ENCODE measurements at places on chromosomes 5 and 9.

- no peak for DNase-seq
Measured at GRCh38 chr5:36599986-36600779, 6.2 kb upstream of the SLC1A3 start.

DNA sequence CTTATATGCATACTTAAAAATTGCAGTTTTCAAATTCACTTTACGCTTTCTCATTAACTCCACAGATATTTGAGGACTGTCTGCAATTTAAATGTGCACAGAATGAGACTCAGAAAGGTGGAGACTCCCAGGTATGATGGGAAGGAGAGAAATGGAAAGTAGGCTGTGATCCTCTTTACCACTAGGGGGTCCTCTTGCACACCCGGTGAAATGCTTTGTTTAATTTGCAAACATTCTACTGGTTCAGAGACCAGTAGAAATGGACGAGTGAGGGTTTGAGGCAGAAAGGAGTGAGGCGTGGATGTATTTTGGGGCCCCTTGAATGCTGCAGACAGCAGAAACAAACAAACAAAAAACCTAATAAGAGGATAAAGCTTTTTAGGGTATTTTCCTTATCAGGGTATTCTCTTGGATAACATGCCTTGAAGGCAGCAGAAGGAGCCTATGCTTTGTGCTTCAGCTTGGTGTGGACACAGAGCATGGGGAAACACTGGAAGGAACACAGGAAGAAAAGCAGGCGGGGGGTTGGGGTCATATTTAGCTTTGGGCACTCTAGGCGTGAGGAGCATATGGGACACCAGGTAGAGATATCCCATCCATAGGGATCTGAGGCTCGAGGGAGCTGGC lies 410.1 kb downstream of the DMRT2 start:
- no peak for DNase-seq

GRCh38 chr5:148397968-148398595 lies 14.3 kb downstream of the FBXO38 start:
- DNase-seq: no peak

DNA sequence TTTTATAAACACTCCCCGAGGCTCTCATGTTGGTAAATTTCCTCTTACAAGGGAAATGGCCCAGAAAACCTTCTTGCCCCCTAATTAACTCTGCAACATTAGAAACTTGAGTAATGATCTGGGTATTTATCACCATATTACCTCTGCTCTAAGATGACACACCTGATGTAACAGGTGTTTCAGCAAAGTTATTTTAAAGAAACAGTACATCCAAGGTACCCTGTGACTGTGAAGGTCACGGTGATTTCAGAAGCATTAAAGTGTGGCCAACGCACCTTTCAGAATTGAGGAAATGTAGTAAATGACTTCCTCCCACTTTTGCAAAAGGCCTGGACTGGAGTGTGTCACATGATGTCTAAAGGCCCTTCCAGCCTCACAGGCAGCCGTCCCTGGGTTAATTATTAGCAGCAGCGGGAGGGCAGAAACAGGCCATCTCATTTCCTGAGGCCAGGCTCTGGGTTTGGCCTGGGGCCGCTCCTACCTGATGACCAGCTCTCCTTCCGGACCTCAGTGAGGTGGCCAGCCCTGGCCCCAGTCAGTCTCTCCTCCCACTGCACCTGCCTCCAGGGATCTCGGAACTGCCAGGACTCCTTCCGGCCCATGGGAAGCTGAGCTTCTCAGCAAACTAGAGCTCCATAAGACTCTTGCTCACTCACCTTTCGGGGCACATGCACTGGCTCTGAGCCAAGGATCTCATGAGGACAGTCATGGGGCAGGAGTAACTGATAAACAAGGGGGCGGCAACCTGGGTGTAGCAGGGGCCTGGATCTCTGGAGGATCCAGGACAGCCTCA lies 20.7 kb downstream of the PTPN3 start:
- DNase-seq: no peak

GRCh38 chr9:3161912-3162311 lies 318.0 kb upstream of the PUM3 start:
- DNase-seq: no peak

DNA sequence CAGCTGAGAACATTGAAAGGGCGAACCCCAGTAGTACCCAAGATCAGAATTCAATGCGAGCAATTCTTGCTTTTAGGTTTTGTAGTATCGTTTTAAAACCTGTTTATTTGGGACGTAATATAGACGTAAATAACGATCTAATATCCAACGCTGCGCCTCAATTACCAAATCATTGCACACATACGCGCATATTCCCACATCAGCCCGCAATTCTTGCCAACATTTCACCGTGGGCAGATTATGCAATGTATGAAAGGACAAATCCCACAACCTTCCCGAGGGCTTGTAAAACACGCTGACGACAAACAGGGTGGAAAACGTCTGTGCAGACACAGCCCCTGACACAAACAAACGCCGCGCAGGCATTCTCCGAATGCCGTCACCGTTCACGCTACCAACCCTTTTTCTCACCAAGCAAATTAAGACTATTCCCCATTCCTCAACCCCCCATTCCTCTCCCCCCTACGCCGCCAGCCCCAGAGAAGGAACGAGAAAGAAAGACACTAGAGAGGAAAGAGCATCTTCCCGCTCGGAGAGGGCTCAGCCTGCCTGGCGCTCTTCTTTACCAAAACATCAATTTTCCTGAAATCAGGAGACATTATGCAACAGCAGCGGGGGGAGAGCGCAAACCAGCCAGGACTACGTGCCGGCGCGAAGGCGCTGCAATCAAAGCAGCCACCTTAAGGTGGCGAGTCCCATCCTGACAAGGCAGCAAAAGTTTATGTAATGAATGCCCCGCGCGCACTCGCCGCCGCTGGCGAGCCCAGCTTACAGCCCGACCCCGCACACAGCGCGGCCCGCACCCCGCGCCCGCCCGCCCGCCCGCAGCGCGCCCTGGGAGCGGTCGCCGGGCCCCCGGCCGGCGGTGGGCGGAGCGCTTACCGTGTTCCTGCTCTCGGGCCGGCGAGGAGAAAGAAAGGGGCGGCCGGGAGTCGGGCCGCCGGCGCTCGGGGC lies 597 bp downstream of the NFIL3 start:
- DNase-seq: peak; percentile 58

DNA sequence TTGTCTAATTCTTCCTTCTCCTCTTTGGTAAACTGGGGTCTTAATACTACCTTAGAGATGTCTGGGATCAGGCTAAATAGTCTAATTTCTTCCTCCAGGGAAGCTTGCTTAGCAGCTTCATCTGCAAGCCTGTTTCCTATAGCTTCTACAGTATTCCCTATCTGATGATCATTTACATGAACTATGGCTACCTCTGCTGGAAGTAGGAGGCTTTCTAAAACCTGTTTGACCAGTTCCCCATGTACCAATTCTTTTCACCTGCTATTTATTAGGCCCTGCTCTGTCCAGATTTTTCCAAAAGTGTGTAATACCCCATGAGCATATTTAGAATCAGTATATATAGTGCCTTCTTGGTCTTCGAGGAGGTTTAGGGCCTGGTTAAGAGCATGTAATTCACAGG lies 619.8 kb downstream of the HINT1 start:
- no peak for DNase-seq

DNA sequence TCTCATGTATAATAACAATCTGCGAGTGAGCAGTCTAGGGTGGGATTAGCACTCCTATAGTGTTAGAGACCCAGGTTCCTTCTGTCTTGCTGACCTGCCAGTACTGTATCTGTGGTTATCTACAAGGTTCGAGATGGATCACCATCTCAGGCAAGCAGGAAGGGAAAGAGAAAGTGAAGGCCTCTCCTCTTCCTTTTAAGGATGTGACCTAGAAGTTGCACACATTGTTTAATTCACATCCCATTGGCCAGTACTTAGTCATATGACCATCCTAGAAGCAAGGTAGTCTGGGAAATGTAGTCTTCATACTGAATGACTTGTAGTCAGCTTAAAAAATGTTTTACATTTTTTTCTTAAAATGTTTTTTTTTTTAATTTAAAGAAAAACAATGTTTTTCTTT lies 168.6 kb downstream of the CARTPT start:
- no peak for DNase-seq

DNA sequence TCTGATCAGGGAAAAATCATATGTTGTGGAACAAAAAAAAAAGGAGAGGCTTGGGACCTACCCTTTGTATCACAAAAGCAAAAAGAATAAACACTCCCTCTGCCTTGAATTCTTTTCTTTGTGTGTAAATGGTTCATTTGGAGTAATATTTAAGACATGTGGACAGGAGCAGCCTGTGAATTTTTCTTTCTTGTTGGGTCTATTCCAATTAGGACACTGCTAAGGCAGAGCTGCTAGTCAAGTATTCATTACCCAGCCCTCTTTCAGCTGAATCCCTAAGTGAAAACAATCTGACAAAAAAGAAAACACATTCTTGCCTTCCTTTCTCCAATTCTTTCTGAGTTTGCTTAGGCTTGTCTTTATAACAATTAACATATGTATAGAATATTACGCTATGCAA lies 330.0 kb downstream of the EBF1 start:
- DNase-seq: no peak

GRCh38 chr9:113886026-113886369 lies 9.9 kb downstream of the ZNF618 start:
- no peak for DNase-seq

GRCh38 chr5:139637438-139638089 lies 10.6 kb upstream of the CXXC5 start:
- peak; percentile 46 for DNase-seq

DNA sequence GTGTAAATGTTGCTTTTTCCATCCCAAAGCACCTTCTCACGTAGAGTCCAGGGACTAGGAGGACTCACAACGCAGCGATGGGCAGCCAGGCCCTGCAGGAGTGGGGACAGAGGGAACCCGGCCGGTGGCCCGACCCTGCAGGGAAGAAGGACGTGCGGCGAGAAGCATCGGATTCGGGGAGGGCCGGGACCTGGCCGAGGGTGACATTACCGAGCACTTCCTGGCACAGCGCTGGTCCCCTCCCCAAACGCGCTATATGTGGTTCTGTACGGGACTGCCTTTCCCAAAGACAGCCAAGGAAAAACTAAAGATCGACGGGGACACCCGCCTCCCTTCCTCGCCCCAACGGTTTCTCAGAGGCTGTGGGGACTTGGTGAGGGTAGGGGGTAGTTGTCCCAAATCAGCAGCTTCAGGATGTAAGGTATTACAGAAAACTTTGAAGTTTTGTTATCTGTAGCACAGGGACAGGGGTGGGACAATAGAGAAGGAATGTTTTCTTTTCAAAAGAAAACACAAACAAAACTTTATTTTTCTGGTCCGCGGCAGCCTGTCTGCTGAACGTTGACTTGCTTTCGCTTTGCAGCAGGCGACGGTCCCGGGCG lies 887 bp upstream of the MAP3K1 start:
- peak; percentile 29 for DNase-seq

DNA sequence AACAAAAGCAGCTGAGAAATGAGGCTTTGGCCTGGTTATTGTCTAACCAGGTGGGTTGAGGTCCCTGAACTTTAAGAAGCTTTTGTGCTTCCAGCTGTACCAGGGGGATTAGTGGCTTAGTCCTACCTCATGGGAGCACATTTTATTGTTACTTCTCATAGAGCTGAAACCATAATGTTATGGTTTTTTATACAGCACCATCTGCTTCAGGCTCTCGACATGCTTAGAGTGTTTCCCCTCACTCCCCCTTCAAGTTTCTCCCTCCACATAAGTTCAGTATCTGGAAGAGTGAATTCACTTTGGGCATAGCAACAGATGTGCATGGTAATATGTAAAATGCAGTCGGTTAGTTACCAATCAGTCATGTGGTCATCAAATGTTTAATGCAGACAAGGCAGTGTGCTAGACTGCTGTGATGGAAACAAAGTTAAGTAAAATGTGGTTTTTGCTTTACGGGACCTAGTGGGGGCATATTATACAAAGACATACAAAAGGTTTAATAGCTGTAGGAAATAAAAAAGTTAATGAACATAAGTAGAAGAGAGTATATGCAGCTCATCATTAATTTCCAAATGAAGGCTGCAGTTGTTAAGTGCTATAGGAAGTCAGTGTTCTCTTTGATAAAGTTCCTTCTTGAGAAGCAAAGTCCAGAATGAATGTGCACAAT lies 95.9 kb upstream of the SPRY4 start:
- DNase-seq: no peak

DNA sequence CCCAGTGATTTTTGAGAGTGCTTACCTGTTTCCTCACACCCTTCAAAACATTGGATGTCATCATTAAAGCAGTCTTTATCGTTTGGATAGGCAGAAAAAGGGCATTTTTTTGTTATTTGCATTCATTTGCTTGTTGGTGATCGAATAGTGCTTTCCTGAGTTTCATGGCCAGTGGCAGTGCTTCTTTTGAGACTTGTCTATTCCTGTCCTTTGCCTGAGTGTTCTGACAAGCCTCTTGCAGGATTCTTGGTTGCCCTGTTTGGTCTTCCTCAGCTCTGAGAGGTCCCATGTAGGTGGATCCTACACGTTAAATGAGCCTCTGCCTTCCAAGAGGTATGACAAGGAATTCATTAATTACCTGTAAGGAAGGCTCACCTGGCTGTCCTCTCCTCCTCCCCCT lies 52.8 kb downstream of the DAB2IP start:
- no peak for DNase-seq

DNA sequence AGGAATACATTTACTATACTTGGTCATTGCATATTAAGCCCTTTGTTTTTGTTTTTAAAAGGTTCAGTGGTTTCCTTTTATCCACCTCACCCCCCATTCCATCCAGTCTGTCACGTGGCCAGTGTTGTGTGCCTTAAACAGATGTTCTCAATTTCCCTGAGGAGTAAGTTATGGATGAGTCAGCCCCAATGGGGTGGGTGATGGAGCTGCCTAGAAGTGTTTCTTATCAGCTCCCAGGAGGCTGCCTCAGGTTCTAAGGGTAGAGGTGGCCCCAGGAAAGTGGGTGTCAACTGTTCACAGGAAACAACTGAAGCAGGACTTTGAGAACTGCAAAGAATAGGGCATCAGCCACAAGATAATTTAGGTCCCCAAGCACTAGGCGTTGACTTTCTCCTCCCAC lies 41.1 kb downstream of the ACTBL2 start:
- no peak for DNase-seq

- DNase-seq: no peak
Measured at GRCh38 chr9:113656771-113657670, 193.5 kb downstream of the RGS3 start.

- no peak for DNase-seq
Measured at GRCh38 chr9:127809540-127810377, 7.1 kb downstream of the FPGS start.

DNA sequence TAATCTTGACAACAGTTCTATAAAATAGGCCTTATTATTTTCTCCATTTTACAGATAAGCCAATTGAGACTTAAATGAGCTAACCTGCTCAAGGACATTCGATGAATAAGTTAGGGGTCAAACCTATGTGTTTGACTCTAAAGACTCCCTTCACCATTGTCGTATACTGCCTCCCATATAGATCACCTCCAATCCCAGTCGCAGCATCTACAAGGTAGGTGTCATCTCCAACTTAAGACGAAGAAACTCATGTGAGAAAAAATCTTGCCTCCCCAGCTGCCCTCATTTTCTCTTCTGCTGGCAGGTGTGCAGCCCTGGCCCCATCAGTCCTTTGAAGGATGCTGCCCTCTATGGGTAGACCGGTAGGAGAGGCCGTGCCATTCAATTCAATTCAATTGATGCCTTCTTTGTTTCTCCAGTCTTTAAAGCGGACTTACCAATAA lies 75.2 kb upstream of the SMARCA2 start:
- peak; percentile 37 for DNase-seq

DNA sequence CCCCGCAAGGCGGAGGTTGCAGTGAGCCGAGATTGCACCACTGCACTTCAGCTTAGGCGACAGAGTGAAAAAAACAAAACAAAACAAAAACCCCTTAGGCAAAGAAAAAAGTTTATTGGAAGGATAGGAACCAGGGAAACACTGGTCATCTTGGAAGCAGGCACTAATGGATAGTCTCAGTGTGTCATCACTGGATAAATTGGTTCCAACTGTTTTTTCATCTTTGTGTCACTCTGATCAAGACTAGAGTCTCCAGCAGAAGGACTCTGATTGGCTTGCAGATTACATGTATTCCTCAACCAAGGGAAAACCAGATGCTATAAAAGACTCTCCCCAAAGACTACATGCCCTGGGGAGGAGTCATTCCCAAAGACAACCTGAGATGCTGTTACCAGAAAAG lies 35.0 kb upstream of the HMHB1 start:
- DNase-seq: no peak
